Effector memory CD4-positive, alpha-beta T cell (primary cell): ENCODE measurements at places on chromosomes 13 and 19.

DNA sequence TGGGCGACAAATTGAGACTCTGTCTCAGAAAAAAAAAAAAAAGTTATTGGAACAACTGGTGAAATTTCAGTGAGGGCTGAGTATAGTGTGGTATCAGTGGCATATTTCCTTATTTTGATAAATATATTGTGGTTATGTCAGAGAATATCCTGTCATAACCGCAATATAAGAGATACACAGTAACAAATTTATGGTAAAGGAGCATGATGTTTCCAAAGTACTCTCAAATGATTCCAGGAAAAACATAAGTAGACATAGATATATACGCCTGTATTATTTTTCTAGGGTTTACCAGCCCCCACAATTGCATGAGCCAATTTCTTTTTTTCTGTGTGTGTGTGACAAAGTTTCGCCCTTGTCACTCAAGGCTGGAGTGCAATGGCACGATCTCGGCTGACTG, 5.7 kb upstream of the C5AR1 start:
- no peaks in the 10 kb centered on the region for H3K27me3 ChIP-seq
- no peaks in the 10 kb centered on the region for H3K36me3 ChIP-seq
- DNase-seq, result no peak
- H3K27ac ChIP-seq, result no peak overlapping the region

DNA sequence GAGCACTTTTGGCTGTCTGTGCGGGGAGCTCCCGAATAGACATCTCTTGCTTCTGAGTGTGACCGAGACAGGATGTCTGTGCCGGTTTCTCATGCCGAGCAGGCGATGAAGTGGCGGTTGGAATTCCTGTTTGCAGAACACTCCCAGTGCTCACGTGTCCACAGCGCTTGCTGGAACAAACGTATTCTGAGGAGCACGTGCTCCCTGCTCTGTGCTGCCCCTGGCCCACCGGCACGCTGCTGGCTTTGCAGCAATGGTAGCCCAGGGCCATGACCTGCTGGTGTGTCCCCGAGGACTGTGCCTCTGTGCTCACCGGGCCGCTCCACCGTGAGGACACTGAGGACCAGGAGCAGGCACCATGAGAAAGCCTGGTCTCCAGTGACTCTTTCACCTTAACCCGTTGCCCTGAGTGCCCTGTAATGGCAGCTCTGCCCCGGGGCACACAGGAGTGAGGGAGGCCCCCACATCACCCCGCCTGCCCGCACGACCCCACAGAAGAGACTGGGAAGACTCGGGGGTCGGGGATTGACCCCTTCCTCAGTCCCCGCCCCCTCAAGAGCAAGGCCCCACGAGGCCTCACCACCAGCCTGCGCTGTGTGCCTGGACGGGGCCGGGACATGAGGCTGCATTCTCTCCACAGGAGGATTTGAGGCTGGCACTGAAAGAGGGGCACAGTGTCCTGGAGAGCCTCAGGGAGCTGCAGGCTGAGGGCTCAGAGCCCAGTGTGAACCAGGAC, 40.0 kb upstream of the F7 start:
- no peak overlapping the region for H3K27ac ChIP-seq
- no peaks in the 10 kb centered on the region for H3K4me1 ChIP-seq
- no peaks in the 10 kb centered on the region for H3K27me3 ChIP-seq
- no peak for DNase-seq
- H3K36me3 ChIP-seq, result peaks cover 3% of the 10 kb centered on the region
- H3K4me3 ChIP-seq, result no peak overlapping the region

- no peak overlapping the region for H3K4me3 ChIP-seq
- H3K27me3 ChIP-seq, result no peaks in the 10 kb centered on the region
- DNase-seq, result no peak
- H3K4me1 ChIP-seq, result no peaks in the 10 kb centered on the region
- H3K27ac ChIP-seq, result no peak overlapping the region
These were observed 25.3 kb upstream of the TBC1D4 start for GRCh38 chr13:75507027-75508001.

DNA sequence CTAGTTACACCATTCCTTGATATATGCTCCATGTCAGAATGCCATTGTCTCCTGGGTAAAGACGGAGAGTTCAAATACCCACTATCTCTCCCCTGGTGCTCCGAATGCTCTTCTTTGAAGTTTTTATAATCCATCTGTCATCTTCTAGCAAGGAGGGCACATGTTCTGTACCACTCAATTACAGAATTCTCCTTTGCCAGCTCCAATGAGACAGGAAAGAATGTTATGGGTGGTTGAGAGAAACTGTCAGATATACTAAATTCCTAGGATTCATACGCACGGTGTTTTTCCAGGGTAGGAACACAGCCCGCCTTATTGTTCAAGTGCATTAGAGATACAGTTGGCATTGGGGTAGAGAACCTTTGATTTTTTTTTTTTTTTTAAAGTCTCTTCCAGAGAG, 118.0 kb upstream of the ZNF536 start:
- H3K4me1 ChIP-seq, result no peaks in the 10 kb centered on the region
- H3K4me3 ChIP-seq, result no peak overlapping the region
- H3K27me3 ChIP-seq, result no peaks in the 10 kb centered on the region
- H3K36me3 ChIP-seq, result no peaks in the 10 kb centered on the region
- no peak overlapping the region for H3K27ac ChIP-seq

DNA sequence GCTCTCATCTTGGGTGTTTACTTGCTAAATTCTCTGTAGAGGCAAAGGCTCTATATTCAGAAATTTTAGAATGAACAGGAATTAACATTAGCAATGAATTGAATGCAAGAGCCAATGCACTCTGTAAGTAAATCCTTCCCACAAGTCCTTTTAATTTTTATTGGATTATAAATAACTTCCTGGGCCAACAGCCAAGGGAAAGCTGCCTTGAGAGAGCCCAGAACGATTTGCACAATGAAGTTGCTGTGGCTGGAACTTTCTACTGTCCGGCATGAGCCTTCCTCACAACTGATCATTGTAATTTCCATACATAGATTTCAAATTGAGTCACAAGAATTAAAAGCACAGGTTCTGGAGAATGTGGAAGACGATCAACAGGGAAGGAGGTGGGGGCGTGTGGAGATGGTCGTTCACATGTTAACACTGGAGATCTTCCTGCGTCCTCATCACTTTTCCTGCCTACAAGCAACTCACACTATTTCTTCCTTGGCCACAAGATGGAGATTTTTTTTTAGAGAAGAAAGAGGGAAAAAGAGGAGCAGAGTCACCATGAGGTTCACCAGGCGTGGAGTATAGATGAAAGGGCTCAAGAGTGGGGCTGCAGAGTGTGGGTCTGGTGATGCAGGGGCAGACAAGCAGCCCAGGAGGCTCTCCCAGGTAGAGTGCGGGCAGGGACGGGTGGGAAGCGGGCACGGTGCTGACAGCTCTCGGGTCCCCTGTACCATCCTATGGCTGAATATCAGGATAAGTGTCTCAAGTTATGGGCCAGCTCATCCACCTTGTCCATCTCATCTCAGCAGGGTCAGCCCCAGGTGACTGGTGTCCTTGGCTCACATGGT, 110.7 kb downstream of the SOX1 start:
- no peaks in the 10 kb centered on the region for H3K4me1 ChIP-seq
- H3K36me3 ChIP-seq, result no peaks in the 10 kb centered on the region
- no peak for DNase-seq
- H3K4me3 ChIP-seq, result no peak overlapping the region
- no peaks in the 10 kb centered on the region for H3K27me3 ChIP-seq
- no peak overlapping the region for H3K27ac ChIP-seq

- no peak overlapping the region for H3K27ac ChIP-seq
- H3K36me3 ChIP-seq, result no peaks in the 10 kb centered on the region
- no peak for DNase-seq
- H3K4me3 ChIP-seq, result no peak overlapping the region
These were observed 14.6 kb upstream of the URAD start for GRCh38 chr13:28002886-28003698.

DNA sequence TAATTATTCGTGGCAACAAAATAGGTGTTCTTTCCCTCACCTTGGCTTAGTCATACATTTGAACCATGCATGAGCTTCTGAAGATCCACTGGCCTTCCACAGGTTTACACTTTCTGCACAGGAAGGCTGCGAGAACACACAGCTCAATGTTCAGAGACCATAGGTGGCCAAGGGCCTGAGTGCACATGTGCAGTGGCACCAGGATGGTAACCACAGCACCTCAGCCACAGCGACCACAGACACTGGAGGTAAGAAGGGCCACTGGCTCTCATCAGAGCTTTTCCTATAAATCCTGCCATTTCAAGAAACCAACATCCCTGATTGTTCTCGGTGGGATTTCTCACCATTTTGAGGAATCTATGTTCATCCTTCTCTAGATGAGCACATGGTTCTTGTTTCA, 1.6 kb downstream of the DCLK1 start:
- no peaks in the 10 kb centered on the region for H3K36me3 ChIP-seq
- no peaks in the 10 kb centered on the region for H3K4me1 ChIP-seq
- H3K27ac ChIP-seq, result no peak overlapping the region
- DNase-seq, result no peak
- H3K4me3 ChIP-seq, result no peak overlapping the region

DNA sequence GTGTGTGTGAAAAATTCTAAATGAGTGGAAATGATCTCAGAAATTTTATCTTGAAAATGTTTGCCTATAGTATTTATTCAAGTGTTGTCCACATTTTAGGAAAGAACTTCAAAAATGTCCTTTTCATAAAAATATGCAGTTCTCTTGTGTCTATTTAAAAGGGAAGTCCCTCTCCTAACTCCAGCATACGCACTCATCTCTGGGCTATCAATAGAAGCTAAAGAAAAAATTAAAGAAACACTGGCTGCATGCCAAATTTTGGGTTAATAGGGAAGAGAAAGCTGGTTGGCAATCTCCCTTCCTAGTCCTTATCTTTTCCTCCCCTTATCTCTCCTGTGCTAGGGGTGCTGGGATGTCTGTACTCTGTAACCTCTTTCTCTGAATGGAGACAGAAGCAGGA, 313.3 kb downstream of the ENOX1 start:
- H3K27me3 ChIP-seq, result no peaks in the 10 kb centered on the region
- no peaks in the 10 kb centered on the region for H3K4me1 ChIP-seq
- H3K27ac ChIP-seq, result no peak overlapping the region
- no peak overlapping the region for H3K4me3 ChIP-seq
- no peak for DNase-seq

GRCh38 chr19:7132054-7132453, 62.6 kb downstream of the ZNF557 start:
- H3K4me3 ChIP-seq, result no peak overlapping the region
- no peaks in the 10 kb centered on the region for H3K4me1 ChIP-seq
- no peaks in the 10 kb centered on the region for H3K36me3 ChIP-seq
- H3K27ac ChIP-seq, result no peak overlapping the region

DNA sequence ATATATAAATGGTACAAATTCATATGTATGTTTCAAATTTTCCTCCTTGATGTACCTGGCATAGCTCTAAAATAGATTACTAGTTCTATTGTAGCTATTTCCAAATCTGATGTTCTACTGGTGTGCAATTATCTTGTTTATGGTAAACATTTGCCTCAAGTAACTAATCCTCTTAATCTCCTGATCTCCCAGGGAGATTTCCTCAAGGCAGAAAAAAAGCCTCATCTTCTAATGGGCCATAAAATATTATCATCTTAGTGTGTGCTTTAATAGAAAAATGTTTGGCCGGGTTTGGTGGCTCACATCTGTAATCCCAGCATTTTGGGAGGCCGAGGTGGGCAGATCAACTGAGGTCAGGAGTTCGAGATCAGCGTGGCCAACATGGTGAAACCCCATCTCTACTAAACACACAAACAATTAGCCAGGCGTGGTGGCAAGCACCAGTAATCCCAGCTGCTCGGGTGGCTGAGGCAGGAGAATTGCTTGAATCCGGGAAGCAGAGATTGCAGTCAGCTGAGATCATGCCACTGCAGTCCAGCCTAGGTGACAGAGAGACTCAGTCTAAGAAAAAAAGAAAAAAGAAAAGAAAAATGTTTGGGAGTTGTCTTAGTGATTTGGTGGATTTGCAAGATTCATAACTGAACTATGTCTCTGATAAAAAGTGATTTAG, 498.9 kb upstream of the SLITRK5 start:
- no peaks in the 10 kb centered on the region for H3K27me3 ChIP-seq
- DNase-seq, result no peak
- no peak overlapping the region for H3K27ac ChIP-seq
- no peaks in the 10 kb centered on the region for H3K36me3 ChIP-seq
- H3K4me1 ChIP-seq, result no peaks in the 10 kb centered on the region
- no peak overlapping the region for H3K4me3 ChIP-seq

DNA sequence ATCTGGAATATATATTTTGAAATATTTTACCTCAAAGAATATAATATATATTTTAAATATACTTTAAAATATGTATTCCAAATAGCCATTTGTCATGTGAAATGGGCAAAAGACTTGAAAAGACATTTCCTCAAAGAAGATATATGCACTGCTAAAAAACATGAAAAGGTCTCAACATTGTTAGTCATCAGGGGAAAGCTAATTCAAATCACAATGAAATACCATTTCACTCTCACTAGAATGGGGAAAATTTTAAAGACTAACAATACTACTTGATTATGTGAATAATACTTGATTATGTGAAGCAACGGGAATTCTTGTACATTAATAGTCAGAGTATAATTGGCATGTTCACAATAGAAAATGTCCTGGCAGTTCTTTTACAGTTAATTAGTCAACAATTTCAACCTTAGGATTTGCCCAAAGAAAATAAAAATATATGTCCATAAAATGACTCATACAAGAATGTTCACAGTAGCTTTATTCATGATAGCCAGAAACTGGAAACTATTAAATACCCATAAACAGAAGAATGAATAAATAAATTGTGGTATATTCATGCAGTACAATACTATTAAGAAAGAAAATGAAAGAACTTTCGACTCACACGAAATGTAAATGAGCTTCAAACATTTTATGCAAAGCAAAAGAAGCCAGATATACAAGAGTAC, 6.8 kb upstream of the KBTBD6 start:
- H3K27ac ChIP-seq, result no peak overlapping the region
- no peak overlapping the region for H3K4me3 ChIP-seq
- H3K4me1 ChIP-seq, result no peaks in the 10 kb centered on the region
- no peaks in the 10 kb centered on the region for H3K36me3 ChIP-seq
- H3K27me3 ChIP-seq, result no peaks in the 10 kb centered on the region
- no peak for DNase-seq

- no peak overlapping the region for H3K4me3 ChIP-seq
- peaks cover 27% of the 10 kb centered on the region for H3K36me3 ChIP-seq
- H3K27ac ChIP-seq, result no peak overlapping the region
- no peak for DNase-seq
- H3K4me1 ChIP-seq, result no peaks in the 10 kb centered on the region
- no peaks in the 10 kb centered on the region for H3K27me3 ChIP-seq
These were observed 8.3 kb upstream of the SMIM44 start for GRCh38 chr19:3491396-3492119.

GRCh38 chr13:23654111-23655110, 84.2 kb downstream of the TNFRSF19 start:
- no peaks in the 10 kb centered on the region for H3K4me1 ChIP-seq
- no peak for DNase-seq
- no peak overlapping the region for H3K4me3 ChIP-seq
- H3K36me3 ChIP-seq, result no peaks in the 10 kb centered on the region
- no peak overlapping the region for H3K27ac ChIP-seq
